ENCODE measurements at places on chromosomes 12 and 14.
A peak's percentile ranks its signal among the peaks of the same experiment; 100 is the strongest.

DNA sequence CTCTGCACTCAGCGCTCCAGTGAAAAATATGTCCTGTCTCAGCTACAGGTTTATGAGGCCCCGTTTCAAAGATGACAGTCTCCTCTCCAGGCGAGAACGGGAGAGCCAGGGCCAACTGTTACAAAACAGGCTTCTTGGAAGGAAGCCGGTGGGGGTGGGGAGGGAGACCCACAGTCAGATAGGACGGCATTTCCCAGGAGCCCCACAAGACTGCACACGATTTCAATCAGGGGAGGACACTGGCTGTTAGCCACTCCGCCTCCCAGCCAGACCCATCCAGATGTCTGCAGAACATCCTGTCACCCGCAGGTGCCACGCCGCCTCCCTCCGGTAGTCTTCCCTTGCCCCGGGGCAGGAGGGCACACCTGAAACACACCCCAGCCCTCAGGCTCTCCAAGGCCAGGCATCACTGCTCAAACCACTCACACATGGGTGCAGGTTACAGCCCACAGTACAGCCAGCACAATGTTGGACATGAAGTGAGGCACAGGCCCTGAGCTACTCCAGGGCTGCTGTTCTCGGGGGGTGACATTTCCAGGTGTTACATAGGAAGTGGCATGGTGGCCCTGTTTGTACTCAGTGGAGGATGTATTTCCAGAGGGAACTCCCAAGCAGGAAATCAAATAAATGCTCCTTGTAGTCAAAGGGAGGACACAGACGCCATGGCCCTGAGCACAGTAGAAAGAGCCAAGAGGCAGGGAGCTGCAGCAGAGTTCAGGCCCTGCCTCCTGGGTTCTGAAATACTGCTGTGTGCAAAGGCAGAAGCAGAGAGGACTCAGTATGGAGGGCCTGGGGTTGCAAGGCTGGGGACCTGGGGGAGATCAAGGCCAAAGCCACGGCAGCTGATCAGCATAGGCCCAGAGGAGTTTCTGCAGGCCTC is 138.1 kb downstream of the BCL11B start:
- no peak for DNase-seq

- DNase-seq, result no peak
Measured at GRCh38 chr12:127052511-127053232, 1214.3 kb upstream of the TMEM132C start.

DNA sequence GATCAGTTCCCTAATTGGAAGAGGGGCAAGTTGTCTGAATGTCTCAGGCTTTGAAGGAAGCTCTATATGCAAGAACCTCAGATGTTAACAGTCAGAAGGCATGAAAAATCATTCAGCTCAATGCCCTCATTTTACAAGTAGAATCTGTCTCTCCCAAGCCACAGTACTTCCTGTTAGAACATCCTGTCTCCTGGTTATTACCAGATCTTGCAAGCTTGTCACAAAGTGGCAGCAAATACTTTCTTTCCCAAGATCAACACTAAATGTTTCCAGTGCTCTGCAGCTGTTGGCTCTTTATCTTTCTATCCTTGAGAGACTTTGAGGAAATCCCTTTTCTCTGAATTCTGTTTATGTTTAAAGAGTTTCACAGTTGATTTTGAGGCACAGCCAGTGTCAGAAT is 235.5 kb downstream of the AKAP6 start:
- no peak for DNase-seq

DNA sequence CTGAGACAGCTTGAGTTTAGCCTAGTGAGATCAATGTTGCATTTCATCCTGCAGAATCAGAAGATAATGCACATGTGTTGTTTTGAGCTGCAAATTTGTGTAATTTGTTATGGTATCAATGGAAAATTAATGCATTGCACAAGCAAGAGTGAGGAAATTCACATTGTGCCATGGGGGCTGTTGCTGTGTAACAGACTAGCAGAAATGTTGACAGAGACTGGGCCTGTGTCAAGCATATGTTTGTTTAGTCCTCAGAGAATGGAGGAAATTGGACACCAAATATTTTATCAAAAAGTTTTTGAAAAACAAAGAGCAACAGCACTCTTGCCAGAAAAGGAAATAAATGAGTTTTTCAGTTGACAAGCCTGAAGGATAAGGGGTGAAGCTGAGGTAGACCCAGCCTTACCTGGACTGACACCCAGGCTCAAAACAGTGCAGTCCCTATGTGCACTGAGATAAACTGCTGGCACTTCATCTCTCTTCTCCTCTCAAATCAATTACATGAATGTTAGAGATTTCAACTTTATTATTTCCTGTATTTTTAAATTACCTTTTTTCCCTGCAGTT is 1150.0 kb downstream of the FSCB start:
- DNase-seq, result no peak

- DNase-seq, result peak; percentile 31
Measured at GRCh38 chr12:130163461-130164215, 1.4 kb downstream of the FZD10 start.
